Myocyte (in vitro differentiated cells): ENCODE measurements at places on chromosomes 16 and 17. TPM values are rescaled to one million over a fixed set of nuclear protein-coding genes. Genes with fewer than 3 reads are reported as not detected.

CNGB1 gene
- not detected in 2 replicates for total RNA-seq

CLEC18A gene
- 0.48 and 1.4 TPM in 2 replicates for total RNA-seq

COPRS gene
- 104 and 108 TPM in 2 replicates for total RNA-seq

ASIC2 gene
- total RNA-seq = 0.13 and 2.0 TPM in 2 replicates

C17orf67 gene
- 2.1 and 5.7 TPM in 2 replicates for total RNA-seq

ANKRD40CL gene
- not detected in 2 replicates for total RNA-seq

TMEM238L gene
- not detected in 2 replicates for total RNA-seq

RGS11 gene
- 2.3 and 4.0 TPM in 2 replicates for total RNA-seq

TP53TG3D gene
- 2.1 and 6.3 TPM in 2 replicates for total RNA-seq

KIF2B gene
- total RNA-seq = not detected in 2 replicates

DYNLRB2 gene
- total RNA-seq = not detected in 2 replicates

UBB gene
- 823 and 904 TPM in 2 replicates for total RNA-seq

NQO1 gene
- 257 and 375 TPM in 2 replicates for total RNA-seq

RAB37 gene
- 0.57 TPM in 1 of 2 replicates, not detected in the other for total RNA-seq

DPEP1 gene
- total RNA-seq = not detected in 2 replicates

QRICH2 gene
- total RNA-seq = 1.7 and 2.6 TPM in 2 replicates

FAM222B gene
- 12.7 and 13.3 TPM in 2 replicates for total RNA-seq

CSH2 gene
- not detected in 2 replicates for total RNA-seq

IKZF3 gene
- total RNA-seq = not detected in 2 replicates

PHOSPHO1 gene
- total RNA-seq = 12.0 and 22.4 TPM in 2 replicates

VMO1 gene
- total RNA-seq = 0.73 TPM in 1 of 2 replicates, not detected in the other

CD19 gene
- total RNA-seq = not detected in 2 replicates

IL17C gene
- not detected in 2 replicates for total RNA-seq

POLG2 gene
- 10.5 and 14.5 TPM in 2 replicates for total RNA-seq

TBC1D3G gene
- total RNA-seq = not detected in 2 replicates

MT1H gene
- not detected in 2 replicates for total RNA-seq

HS3ST3A1 gene
- total RNA-seq = 6.5 and 9.7 TPM in 2 replicates

USP36 gene
- 24.5 and 29.7 TPM in 2 replicates for total RNA-seq

COL1A1 gene
- total RNA-seq = 604 and 719 TPM in 2 replicates

COX6A2 gene
- total RNA-seq = 68.6 and 227 TPM in 2 replicates

WDR81 gene
- 76.0 and 76.8 TPM in 2 replicates for total RNA-seq

GAS2L2 gene
- total RNA-seq = 0.08 TPM in 1 of 2 replicates, not detected in the other

CD300H gene
- not detected in 2 replicates for total RNA-seq

CTF1 gene
- 4.2 and 5.6 TPM in 2 replicates for total RNA-seq

CTRB2 gene
- 2.3 and 6.1 TPM in 2 replicates for total RNA-seq

PDILT gene
- not detected in 2 replicates for total RNA-seq

GPR179 gene
- 0.03 and 0.05 TPM in 2 replicates for total RNA-seq

KRTAP2-1 gene
- total RNA-seq = not detected in 2 replicates

CES5A gene
- total RNA-seq = not detected in 2 replicates

NPIPA8 gene
- total RNA-seq = 1.8 TPM in 1 of 2 replicates, not detected in the other

CCL8 gene
- total RNA-seq = not detected in 2 replicates

GCGR gene
- not detected in 2 replicates for total RNA-seq

SCPEP1 gene
- 59.6 and 71.6 TPM in 2 replicates for total RNA-seq

LRRC75A gene
- total RNA-seq = 0.21 and 0.51 TPM in 2 replicates

HS3ST2 gene
- total RNA-seq = not detected in 2 replicates

TOM1L1 gene
- 29.1 and 36.5 TPM in 2 replicates for total RNA-seq

KRTAP3-2 gene
- not detected in 2 replicates for total RNA-seq

NEK8 gene
- 5.5 and 6.0 TPM in 2 replicates for total RNA-seq

ASPHD1 gene
- total RNA-seq = 3.9 and 4.0 TPM in 2 replicates

GAST gene
- total RNA-seq = not detected in 2 replicates

FMNL1 gene
- 56.3 and 110 TPM in 2 replicates for total RNA-seq

CSH1 gene
- total RNA-seq = not detected in 2 replicates

PIK3R6 gene
- total RNA-seq = not detected in 2 replicates

EFTUD2 gene
- 111 and 114 TPM in 2 replicates for total RNA-seq

CHRNE gene
- not detected in 2 replicates for total RNA-seq

TM4SF5 gene
- total RNA-seq = not detected in 2 replicates

SGCA gene
- 428 and 447 TPM in 2 replicates for total RNA-seq

KRT24 gene
- not detected in 2 replicates for total RNA-seq

ATP2A3 gene
- 3.3 and 3.9 TPM in 2 replicates for total RNA-seq
